Vagina (tissue), 2 donors: ENCODE measurements at places on chromosomes 13 and 19.

GRCh38 chr13:97522243-97522642 is 88.3 kb downstream of the RAP2A start:
- no peak for DNase-seq

DNA sequence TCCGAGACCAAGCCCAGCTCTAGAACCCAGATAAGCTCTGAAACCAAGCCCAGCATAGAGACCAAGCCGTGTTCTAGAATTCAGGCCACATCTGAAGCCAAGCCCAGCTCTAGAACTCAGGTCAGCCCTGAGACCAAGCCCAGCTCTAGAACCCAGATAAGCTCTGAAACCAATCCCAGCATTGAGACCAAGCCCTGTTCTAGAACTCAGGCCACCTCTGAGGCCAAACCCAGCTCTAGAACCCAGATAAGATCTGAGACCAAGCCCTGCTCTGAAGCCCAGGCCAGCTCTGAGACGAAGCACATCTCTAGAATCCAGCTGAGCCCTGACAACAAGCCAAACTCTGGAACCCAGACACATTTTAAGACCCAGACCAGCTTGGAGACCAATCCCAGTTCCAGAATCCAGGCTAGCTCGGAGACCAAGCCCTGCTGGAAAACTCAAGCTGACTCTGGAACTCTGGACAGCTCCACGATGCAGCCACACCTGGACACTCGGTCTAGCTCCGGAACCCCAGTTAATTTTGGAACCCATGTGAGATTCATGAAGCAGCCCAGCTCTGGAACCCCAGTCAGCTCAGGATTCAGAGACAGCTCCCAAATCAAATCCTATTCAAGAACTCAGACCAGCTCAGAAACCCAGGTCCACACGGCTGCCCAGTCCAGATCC is 5.8 kb downstream of the GIPC3 start:
- DNase-seq = no peak

- no peak for DNase-seq
Measured at GRCh38 chr19:1109032-1109551, 5.3 kb downstream of the GPX4 start.

GRCh38 chr19:14761607-14762006 is 16.8 kb downstream of the ADGRE2 start:
- DNase-seq = no peak
